ENCODE measurements at places on chromosomes 11 and 22. TPM values are rescaled to one million over a fixed set of nuclear protein-coding genes. Genes with fewer than 3 reads are reported as not detected.

ELFN2 gene
- total RNA-seq = 9.0 TPM

C11orf65 gene
- 1.6 TPM for total RNA-seq

FZD4 gene
- 2.4 TPM for total RNA-seq

NXPE4 gene
- total RNA-seq = not detected

DNAJB7 gene
- not detected for total RNA-seq

FJX1 gene
- total RNA-seq = 35.0 TPM

CDC42BPG gene
- total RNA-seq = 10.1 TPM

P4HA3 gene
- 3.9 TPM for total RNA-seq
